NCI-H526 treated with DMSO at 0.1 percent for 48 hours (cell line): ENCODE measurements at places on chromosomes 7 and 10.

DNA sequence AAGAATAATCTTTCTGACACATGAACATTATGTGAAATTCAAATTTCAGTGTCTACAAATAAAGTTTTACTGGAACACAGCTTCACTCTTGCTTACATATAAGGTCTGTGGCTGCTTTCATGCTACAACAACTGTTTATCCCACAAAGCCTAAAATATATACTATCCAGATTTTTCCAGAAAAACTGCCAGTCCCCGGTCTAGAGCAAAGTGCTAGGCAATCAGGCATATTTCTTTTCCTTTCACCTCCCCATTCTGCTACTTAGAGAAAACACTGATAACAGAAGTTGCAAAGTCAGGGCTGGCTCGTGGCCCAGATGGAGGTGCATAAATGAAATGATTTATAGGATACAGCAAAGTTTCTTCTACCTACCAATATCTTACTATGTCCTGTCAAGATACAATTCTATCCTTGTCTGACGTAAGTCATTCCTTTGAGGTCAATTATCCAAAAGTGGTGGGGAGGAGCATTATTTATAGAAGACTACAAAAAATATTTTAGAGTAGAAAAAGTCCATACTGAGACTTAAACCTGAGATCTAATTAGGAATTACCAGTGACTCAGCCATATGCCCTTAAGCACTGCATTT lies 384.1 kb downstream of the NXPH1 start:
- no peak for DNase-seq

- no peak for DNase-seq
Observed at GRCh38 chr7:45230611-45231165, 73.1 kb downstream of the RAMP3 start.

- DNase-seq = no peak
Observed at GRCh38 chr7:150830937-150831336, 21.4 kb upstream of the AOC1 start.

GRCh38 chr7:41125343-41125742 lies 577.5 kb downstream of the INHBA start:
- no peak for DNase-seq

DNA sequence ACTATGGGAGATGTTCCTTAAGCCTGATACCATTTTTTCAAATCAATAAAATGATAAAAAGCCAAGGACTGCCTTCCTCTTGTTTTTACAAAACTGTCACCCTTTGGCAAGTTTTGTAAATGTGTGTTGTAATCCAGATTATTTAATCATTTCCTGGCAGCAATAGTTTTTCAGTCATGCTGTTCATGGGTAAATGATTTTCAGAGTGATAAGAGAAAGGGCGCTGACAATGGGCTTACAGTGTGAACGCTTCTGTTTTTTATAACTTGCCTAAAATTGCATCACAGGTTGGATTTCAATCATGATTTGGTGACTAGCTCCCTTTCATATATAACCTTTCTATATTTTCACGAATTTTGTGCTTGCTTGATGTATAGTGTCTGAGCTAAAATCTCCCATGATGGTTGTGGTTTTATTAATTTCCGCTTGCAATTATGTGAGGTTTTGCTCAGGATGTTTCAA lies 19.0 kb upstream of the DMBT1 start:
- no peak for DNase-seq

DNA sequence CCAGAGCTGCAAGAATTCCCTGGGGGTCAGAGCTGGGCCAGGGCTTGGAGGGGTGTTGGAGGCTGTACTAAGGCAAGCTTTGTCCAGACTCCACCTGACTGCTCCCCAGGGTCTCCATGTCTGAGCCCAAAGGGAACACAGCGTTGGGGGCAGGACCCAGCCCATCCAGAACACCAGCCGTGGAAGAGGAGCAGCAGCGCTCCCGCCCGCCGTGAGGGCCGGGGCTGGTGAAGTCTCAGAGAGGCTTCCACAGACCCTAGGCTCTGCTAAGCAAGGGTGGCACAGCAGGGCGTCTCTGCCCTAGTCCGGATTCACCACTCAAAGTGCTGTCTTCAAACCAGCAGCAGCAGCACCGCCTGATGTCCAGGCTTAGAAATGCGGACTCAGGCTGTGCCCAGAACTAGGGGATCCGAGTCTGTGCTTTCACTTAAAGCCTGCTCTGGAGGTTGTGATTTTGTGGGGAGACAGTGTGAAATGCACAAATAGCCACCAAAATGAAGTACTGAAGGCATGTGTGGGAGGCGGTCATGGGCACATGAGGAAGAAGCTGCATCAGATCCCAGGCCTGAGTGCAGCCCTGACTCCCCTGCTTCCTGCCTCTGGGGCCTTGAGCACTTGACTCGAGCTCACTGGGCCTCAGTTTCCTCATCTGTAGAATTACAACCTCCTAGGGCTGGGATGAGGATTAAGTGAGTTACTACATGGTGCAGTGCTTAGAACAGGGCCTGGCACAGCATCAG lies 16.6 kb upstream of the AQP1 start:
- DNase-seq = no peak

DNA sequence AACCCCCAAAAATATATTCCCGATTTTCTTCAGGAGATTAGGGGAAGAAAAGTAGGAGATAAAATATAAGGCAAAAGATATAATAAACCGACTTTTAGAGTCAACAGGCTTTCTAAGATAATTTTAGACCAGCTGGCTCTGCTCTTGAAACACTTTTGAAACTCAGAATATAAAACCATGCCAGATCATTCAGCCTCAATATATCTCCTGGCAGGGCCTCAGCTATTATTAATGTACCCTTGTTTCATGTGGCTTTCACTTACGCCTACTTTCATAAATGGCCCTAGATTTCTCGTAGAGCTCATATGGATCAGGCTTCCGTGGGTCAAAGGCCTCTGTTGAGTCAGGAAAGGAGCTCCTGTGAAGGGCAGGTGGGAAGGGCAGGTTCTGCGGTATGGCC lies 396.0 kb downstream of the PHTF2 start:
- no peak for DNase-seq

DNA sequence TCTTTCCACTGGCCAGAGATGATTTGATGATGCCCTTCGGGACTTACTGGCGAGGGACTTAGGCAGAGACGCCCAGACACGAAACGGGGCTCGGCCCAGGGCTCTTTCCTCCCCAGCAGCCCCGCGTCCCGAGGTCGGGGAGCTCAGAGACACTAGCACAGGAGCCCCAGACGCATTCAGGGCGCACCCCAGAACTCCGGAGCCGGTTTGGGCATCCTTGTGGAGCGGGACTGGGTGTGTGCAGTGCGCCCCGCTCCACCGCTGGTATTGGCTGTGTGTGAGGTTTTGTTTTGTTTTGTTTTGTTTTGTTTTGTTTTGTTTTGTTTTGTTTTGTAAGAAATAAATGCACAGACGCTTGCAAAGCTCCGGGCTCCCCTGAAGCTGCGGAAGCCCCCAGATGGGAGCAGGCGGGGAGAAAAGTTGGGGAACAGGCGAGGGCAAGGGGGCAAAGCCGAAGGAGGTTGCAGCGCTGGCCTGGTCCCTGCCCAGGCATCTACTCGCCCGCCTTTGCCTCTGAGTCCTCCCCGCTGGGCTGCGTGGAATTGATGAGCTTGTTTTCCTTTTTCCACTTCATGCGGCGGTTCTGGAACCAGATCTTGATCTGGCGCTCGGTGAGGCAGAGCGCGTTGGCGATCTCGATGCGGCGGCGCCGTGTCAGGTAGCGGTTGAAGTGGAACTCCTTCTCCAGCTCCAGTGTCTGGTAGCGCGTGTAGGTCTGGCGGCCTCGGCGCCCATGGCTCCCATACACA lies 1.9 kb upstream of the HOXA5 start:
- no peak for DNase-seq

GRCh38 chr10:974785-975074 lies 13.5 kb upstream of the GTPBP4 start:
- no peak for DNase-seq

- DNase-seq = no peak
Observed at GRCh38 chr10:24133835-24134234, 75.1 kb upstream of the KIAA1217 start.

GRCh38 chr7:25348104-25348503 lies 119.8 kb upstream of the NPVF start:
- no peak for DNase-seq
